ENCODE measurements at places on chromosomes 3 and 15.

DNA sequence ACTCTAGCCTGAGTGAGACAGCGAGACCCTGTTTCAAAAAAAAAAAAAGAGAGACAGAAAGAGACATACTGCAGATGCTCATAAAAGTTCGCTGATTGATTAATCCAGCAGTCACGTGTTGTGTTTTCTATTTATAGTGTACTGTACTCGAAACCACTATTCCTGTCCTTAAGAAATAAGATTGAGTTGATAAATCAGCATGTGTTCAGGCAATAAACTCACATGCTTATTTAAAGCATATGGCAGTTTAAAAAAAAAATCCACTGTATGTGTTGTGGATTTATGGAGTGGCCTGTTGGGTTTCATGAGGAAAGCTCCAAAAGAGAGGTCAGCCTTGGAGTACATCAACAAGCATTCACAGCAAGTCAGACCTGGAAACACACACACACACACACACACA, 17.7 kb downstream of the RPL22L1 start:
- DNase-seq, result no peak

DNA sequence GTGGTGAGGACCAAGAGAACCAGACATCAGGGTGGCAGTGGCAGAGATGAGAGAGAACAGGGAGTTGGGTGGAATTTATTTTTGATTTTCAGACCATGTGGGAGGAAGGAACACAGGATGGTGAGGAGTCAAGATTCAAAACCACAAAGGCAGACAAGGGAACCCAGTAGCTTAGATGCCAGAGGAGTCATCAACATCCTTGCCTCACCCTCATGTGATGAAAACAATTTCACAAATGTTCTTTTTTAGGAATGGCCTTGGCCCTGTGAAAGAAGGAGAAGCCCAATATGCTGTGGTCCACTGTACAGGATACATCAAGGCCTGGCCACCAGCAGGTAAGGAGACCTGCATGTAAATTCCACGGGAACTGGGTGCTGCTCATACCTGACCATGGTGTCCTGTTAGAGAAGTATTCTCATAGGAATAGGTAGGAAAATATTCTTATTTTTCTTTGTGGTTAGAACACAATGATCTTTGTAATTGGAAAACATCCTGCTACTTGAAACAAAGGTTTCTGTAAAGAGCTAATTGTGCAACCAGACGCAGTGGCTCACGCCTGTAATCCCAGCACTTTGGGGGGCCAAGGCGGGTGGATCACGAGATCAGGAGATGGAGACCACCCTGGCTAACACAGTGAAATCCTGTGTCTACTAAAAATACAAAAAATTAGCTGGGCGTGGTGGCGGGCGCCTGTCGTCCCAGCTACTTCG, 110.0 kb downstream of the ARNT2 start:
- DNase-seq, result no peak

DNA sequence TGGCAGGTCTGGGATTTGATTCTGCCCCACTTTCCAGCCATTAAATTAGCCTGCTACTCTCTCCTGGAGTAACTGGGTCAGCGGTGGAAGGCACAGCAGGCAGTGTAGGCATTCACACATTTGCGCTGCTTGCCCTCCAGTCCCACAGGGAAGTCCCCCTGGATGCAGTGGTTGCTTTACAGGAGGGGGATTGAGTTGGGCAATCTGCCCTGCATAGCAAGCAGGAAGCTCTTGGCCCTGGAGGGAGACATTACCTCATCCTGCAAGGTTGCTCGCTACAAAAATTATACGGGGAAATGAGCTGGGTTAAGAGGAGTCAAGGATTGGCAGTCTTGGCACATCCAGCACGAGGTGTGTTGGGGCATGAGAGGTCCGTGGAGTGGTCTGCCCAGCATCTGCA, 14.8 kb downstream of the MCM2 start:
- no peak for DNase-seq

GRCh38 chr3:127002195-127003174, 19.6 kb downstream of the PLXNA1 start:
- no peak for DNase-seq

GRCh38 chr15:57540736-57541135, 51.0 kb upstream of the MYZAP start:
- DNase-seq, result no peak

- DNase-seq, result no peak
These were observed 20.2 kb upstream of the SLC6A20 start for GRCh38 chr3:45816544-45816943.

DNA sequence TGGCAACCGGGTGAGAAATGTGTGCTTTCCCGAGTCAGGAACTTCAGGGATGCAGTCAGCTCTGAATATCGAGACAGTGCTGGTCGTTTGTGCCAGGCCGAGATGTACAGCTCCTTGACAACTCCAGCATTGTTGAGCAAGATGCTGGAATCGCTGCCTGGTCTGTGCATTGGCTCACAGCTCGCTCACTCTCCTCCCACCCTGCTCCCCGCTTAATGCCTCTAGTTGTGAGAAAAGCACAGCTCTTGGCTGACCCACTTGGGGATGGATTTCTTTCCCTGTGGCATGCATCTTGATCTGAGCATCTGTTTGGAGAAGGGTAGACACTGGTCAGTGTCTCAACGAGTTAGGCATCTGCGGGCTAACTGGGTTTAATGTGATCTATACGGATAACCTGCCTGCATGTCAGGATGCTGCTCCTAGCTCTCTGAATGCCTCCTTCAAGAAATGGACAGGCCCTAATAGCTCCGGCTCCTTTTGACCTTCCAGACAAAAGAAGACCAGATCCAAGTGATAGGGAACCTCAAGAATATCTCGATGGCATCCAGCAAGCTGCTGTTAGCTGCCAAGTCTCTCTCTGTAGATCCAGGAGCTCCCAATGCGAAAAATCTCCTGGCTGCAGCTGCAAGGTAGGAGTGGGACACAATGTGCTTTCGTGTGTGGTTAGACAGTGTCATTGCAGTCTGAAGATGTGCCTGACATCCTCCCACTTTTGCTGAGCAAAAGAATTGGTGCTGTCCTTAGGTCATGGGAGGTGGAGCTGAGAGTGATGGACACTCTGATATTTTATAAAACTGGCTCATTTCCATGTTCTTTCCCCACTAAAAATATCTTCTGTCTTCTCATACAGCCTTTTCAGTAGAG, 302.2 kb upstream of the TPM1 start:
- DNase-seq, result no peak

DNA sequence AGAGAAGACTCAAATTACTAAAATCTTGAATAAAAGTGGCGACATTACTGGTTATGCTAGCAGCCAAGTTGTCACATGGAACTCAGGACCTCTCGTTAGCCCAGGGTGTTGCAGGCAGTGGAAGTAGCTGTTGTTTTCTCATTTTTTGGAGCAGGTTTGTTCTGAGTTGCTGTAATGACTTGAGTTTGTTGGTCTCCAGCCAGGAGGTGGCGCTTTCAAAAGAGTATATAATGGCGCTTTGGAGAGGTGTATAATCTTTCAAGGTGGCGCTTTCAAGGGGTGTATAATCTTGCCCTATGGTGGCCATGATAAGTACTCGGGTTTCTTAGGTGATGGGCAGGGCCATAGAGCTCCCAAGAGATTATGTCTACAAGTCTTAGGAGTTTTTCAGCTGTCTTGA, 632.7 kb downstream of the NTRK3 start:
- DNase-seq, result no peak

GRCh38 chr3:126664591-126665214, 9.8 kb upstream of the TXNRD3 start:
- DNase-seq, result no peak

GRCh38 chr3:150867434-150867833, 37.8 kb downstream of the MINDY4B start:
- DNase-seq, result no peak
